ENCODE measurements at places on chromosomes 7 and 10. TPM values are rescaled to one million over a fixed set of nuclear protein-coding genes. Genes with fewer than 3 reads are reported as not detected.

- DNase-seq, result no peak
- H3K27me3 ChIP-seq, result no peaks in the 10 kb centered on the region
- no peak overlapping the region for H3K4me3 ChIP-seq
- peaks cover 7% of the 10 kb centered on the region for H3K4me1 ChIP-seq
- no peak overlapping the region for H3K27ac ChIP-seq
These were observed 46.9 kb downstream of the ZNF438 start for GRCh38 chr10:30984563-30985328.

GRCh38 chr7:2479276-2480069 lies 3.3 kb upstream of the GRIFIN start:
- no peak overlapping the region for H3K27ac ChIP-seq
- no peaks in the 10 kb centered on the region for H3K27me3 ChIP-seq
- no peaks in the 10 kb centered on the region for H3K36me3 ChIP-seq

GRCh38 chr10:29596826-29597225 lies 37.9 kb downstream of the SVIL start:
- peaks cover 36% of the 10 kb centered on the region for H3K4me1 ChIP-seq
- H3K27ac ChIP-seq, result no peak overlapping the region
- H3K36me3 ChIP-seq, result peaks cover 23% of the 10 kb centered on the region
- H3K27me3 ChIP-seq, result no peaks in the 10 kb centered on the region
- peak; percentile 48 for DNase-seq
- no peak overlapping the region for H3K4me3 ChIP-seq

- peaks cover 20% of the 10 kb centered on the region for H3K4me1 ChIP-seq
- H3K27me3 ChIP-seq, result no peaks in the 10 kb centered on the region
- no peaks in the 10 kb centered on the region for H3K36me3 ChIP-seq
- no peak for DNase-seq
- H3K4me3 ChIP-seq, result no peak overlapping the region
These were observed 48.4 kb downstream of the UNC5B start for GRCh38 chr10:71260622-71261325.

DNA sequence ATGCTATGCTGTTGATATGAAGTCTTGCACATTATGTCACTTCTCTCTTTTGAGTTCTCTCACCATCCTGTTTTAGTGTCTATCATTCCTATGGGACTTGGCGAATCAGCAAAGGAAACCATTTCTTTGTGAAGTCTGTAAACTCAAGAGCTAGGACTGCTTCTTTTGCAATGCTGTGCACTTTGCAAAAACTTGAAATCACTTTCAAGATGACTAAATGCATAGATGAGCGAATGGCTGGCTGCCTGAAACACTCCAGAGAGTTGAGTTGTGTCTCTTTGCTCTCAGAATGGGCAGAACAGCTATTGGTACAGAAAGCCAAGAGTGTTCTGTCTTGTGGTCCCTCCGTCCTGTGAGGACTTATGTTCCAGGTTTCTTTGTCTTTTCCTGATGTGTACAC lies 18.3 kb upstream of the ELMO1 start:
- no peaks in the 10 kb centered on the region for H3K27me3 ChIP-seq
- no peak overlapping the region for H3K4me3 ChIP-seq
- no peaks in the 10 kb centered on the region for H3K4me1 ChIP-seq

DNA sequence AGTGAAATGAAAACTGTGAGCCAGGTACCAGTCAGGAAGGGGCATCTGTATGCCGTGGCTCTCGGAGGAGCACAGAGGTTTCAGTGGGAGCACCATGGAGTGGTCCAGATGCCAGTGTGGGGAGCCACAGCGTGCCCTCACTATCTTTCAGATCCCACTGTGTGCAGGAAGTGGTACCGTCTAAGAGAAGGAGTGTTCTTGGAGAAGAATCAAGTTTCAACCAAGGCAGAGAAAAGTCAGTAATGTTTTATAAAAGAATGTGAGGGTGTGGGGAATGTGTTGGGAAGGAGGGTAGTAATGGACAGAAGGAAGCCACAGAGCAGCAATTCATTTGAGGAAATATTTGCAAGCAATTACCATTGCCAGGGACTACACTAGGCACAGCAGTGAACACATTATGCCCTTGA lies 35.6 kb downstream of the PRKAR2B start:
- DNase-seq, result no peak
- H3K36me3 ChIP-seq, result no peaks in the 10 kb centered on the region
- no peak overlapping the region for H3K4me3 ChIP-seq

DNA sequence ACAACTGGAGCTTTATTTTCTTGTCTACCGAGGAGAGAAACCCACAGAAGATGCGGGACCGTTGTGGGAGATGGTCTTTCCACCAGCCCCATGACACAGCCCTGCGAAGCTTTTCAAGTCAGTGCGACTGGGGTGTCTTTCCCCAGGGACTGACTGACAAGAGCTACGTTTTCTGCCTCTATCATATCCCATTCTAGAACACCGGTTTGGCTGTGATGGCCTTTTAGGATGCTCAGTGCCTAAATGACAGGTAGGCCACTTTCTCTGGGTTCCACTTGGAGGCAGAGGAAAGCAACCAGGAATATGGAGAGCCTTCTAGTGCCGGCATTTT lies 16.9 kb downstream of the SLC13A4 start:
- H3K4me1 ChIP-seq, result peaks cover 20% of the 10 kb centered on the region
- H3K27ac ChIP-seq, result no peak overlapping the region
- H3K4me3 ChIP-seq, result no peak overlapping the region
- no peaks in the 10 kb centered on the region for H3K36me3 ChIP-seq

DNA sequence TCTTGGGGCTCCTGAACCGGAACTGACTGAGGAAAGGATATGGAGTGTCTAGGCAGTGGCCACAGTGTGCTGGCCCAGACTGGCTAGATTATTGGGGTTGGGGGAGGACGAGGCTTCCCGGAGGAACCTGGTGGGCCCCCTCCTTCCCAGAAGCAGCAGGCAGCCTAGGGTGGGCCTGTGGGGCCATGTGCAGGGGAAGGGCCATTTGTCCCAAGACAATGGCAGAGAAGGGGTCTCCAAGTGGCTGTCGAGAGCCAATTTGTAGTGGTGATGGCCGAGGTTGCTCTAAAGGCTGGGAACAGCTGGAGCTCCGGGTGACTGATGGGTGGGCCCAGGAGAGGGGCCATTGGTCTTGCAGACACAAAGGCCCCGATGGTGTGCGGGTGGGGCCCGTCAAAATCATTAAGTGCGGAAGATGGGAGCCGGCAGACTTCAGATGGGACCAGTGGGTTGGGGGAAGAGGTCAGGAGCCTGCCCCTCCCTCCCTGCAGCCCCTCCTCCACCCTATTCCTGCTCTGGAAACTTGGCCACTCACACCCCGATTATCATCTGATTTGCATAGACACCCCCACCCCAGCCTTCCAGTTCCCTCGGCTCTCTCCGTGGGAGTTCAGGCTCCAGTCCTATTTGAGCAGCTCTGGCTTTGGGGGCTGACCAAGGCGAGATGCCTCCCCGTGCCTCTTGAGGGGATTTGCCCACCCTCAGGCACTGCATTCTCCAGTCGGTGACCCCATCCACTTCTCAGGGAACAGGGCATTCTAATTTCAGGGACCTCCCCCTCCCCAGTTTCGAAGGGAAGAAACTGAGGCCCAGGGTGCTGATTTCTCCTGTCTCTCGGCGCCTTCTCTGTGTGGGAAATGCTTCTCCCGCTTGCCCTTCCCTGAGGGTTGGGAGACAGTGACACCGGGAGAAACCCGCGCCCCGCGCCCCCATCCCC lies 36.0 kb upstream of the PAX2 start:
- peaks cover 3% of the 10 kb centered on the region for H3K4me1 ChIP-seq
- peaks cover 2% of the 10 kb centered on the region for H3K36me3 ChIP-seq
- no peak overlapping the region for H3K27ac ChIP-seq
- no peak for DNase-seq
- H3K27me3 ChIP-seq, result peaks cover 64% of the 10 kb centered on the region
- no peak overlapping the region for H3K4me3 ChIP-seq

GRCh38 chr10:115593060-115593459 lies 499.9 kb downstream of the ATRNL1 start:
- no peak for DNase-seq
- no peaks in the 10 kb centered on the region for H3K4me1 ChIP-seq
- no peak overlapping the region for H3K27ac ChIP-seq
- H3K4me3 ChIP-seq, result no peak overlapping the region
- no peaks in the 10 kb centered on the region for H3K27me3 ChIP-seq

GRCh38 chr7:82021713-82022112 lies 251.9 kb upstream of the HGF start:
- peaks cover 19% of the 10 kb centered on the region for H3K4me1 ChIP-seq
- no peak overlapping the region for H3K27ac ChIP-seq
- H3K27me3 ChIP-seq, result no peaks in the 10 kb centered on the region
- no peak overlapping the region for H3K4me3 ChIP-seq
- DNase-seq, result no peak

- no peaks in the 10 kb centered on the region for H3K36me3 ChIP-seq
- peaks cover 2% of the 10 kb centered on the region for H3K4me1 ChIP-seq
- H3K4me3 ChIP-seq, result no peak overlapping the region
These were observed 307.3 kb downstream of the THSD7A start for GRCh38 chr7:11524476-11525397.

- no peaks in the 10 kb centered on the region for H3K36me3 ChIP-seq
- no peak overlapping the region for H3K27ac ChIP-seq
- H3K27me3 ChIP-seq, result no peaks in the 10 kb centered on the region
- no peak overlapping the region for H3K4me3 ChIP-seq
- no peak for DNase-seq
These were observed 265.2 kb upstream of the PHF14 start for GRCh38 chr7:10708447-10708846.

- H3K36me3 ChIP-seq, result no peaks in the 10 kb centered on the region
- H3K4me3 ChIP-seq, result no peak overlapping the region
- no peaks in the 10 kb centered on the region for H3K4me1 ChIP-seq
These were observed 102.5 kb downstream of the VIM start for GRCh38 chr10:17330501-17330900.

- H3K27ac ChIP-seq, result peak overlapping the region; percentile 86
- H3K36me3 ChIP-seq, result no peaks in the 10 kb centered on the region
- no peaks in the 10 kb centered on the region for H3K27me3 ChIP-seq
- no peak overlapping the region for H3K4me3 ChIP-seq
These were observed 109.0 kb upstream of the KLF6 start for GRCh38 chr10:3893901-3894563.

GRCh38 chr7:158789842-158790241 lies 39.5 kb downstream of the ESYT2 start:
- no peak overlapping the region for H3K4me3 ChIP-seq
- H3K27me3 ChIP-seq, result no peaks in the 10 kb centered on the region
- H3K36me3 ChIP-seq, result peaks cover 57% of the 10 kb centered on the region
- H3K27ac ChIP-seq, result peak overlapping the region; percentile 79
- DNase-seq, result no peak
- peaks cover 48% of the 10 kb centered on the region for H3K4me1 ChIP-seq

DNA sequence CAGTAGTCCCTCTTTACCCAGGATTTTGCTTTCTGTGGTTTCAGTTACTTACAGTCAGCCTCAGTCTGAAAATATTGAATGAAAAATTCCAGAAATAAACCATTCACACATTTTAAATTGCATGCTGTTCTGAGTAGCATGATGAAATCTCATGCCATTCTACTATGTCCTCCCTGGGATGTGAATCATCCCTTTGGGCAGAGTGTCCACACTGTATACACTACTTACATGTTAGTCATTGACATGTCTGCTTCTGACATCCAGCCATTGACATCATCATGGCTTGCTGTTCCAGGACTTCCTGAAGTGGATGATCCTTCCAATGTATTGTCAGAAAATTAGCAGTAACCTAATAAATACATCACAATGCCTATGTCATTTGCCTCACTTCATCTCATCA lies 34.6 kb upstream of the MALRD1 start:
- no peaks in the 10 kb centered on the region for H3K27me3 ChIP-seq
- H3K36me3 ChIP-seq, result no peaks in the 10 kb centered on the region
- H3K27ac ChIP-seq, result no peak overlapping the region
- no peak for DNase-seq
- no peak overlapping the region for H3K4me3 ChIP-seq

GRCh38 chr7:47953822-47954221 lies 5.6 kb upstream of the PKD1L1 start:
- H3K4me1 ChIP-seq, result peaks cover under 1% of the 10 kb centered on the region
- no peaks in the 10 kb centered on the region for H3K27me3 ChIP-seq
- H3K27ac ChIP-seq, result no peak overlapping the region
- peaks cover 3% of the 10 kb centered on the region for H3K36me3 ChIP-seq

- H3K27me3 ChIP-seq, result no peaks in the 10 kb centered on the region
- no peak for DNase-seq
- H3K36me3 ChIP-seq, result no peaks in the 10 kb centered on the region
These were observed 306.7 kb downstream of the GPR158 start for GRCh38 chr10:25481467-25481866.

- H3K4me3 ChIP-seq, result no peak overlapping the region
- no peak for DNase-seq
- no peak overlapping the region for H3K27ac ChIP-seq
- H3K27me3 ChIP-seq, result no peaks in the 10 kb centered on the region
- H3K36me3 ChIP-seq, result no peaks in the 10 kb centered on the region
- H3K4me1 ChIP-seq, result peaks cover 4% of the 10 kb centered on the region
These were observed 227.7 kb upstream of the TEX47 start for GRCh38 chr7:89023206-89023605.

DNA sequence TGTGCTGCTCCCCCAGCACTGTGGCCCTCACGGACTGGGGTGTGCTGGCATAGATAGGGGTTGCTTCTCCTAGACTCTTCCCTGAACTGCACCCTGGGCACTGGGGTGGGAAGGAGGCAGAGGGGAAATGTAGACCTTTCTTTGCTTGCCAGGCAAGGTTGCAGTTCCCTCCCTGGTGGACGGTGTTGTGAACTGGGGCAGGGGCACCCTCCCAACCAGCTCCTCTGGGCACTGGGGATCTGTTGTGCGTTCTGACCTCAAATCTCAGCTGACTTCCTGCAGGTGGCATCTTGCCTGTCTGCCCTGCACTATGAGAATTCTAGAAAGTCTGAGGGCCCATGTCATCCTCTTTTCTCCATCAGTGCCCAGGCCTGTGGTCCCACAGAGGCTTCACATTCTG lies 53.9 kb downstream of the ARHGAP22 start:
- H3K27me3 ChIP-seq, result no peaks in the 10 kb centered on the region
- DNase-seq, result peak; percentile 68
- H3K36me3 ChIP-seq, result no peaks in the 10 kb centered on the region

GRCh38 chr7:29039821-29040578 lies 81.9 kb upstream of the TRIL start:
- H3K27me3 ChIP-seq, result no peaks in the 10 kb centered on the region
- H3K36me3 ChIP-seq, result no peaks in the 10 kb centered on the region
- peaks cover 50% of the 10 kb centered on the region for H3K4me1 ChIP-seq
- peak overlapping the region; percentile 56 for H3K27ac ChIP-seq

- no peak overlapping the region for H3K4me3 ChIP-seq
- H3K27ac ChIP-seq, result no peak overlapping the region
- H3K4me1 ChIP-seq, result no peaks in the 10 kb centered on the region
- H3K36me3 ChIP-seq, result no peaks in the 10 kb centered on the region
These were observed 2.8 kb upstream of the UCN3 start for GRCh38 chr10:5361966-5362365.

- DNase-seq, result no peak
- no peak overlapping the region for H3K27ac ChIP-seq
- H3K4me1 ChIP-seq, result no peaks in the 10 kb centered on the region
These were observed 84.3 kb downstream of the CFTR start for GRCh38 chr7:117564080-117564479.

- H3K36me3 ChIP-seq, result peaks cover 19% of the 10 kb centered on the region
- H3K27me3 ChIP-seq, result no peaks in the 10 kb centered on the region
- H3K4me1 ChIP-seq, result peaks cover 64% of the 10 kb centered on the region
- no peak overlapping the region for H3K4me3 ChIP-seq
- DNase-seq, result no peak
These were observed 89.1 kb downstream of the CDK6 start for GRCh38 chr7:92747041-92747835.

Gene BLVRA
- 21.2 TPM for total RNA-seq

Gene JAKMIP3
- total RNA-seq, result 0.65 TPM

Gene TMEM130
- 1.5 TPM for total RNA-seq

Gene OPN4
- total RNA-seq, result not detected

Gene HOGA1
- not detected for total RNA-seq

Gene KBTBD2
- total RNA-seq, result 33.9 TPM

Gene PLXNA4
- total RNA-seq, result 56.2 TPM

Gene CYP2C19
- total RNA-seq, result not detected

Gene KCNIP2
- 3.5 TPM for total RNA-seq

Gene SHLD2
- total RNA-seq, result 29.3 TPM

Gene PDCD11
- total RNA-seq, result 35.3 TPM

Gene SCART1
- total RNA-seq, result 4.8 TPM

All from osteocyte (in vitro differentiated cells).